Panc1 (cell line): ENCODE measurements at places on chromosomes 4 and X.

DNA sequence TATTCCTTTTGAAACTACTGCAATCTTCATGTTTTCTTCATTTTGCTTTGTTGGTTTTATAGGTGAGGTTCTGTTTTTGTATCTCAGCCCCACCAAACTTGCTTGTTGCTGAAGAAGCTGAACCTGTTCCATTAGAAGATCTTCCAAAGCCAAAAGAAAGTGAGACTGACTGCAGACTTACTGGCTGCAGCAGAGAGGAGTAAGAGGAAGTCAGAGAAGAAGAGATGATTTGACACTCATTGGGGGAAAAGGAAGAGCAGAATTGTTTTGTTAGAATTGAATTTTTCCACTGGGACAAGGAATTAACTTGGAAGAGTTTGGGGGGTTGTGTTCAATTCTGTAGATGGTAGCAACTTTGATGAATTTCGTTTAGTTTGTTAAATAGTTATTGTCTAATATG is 3.1 kb downstream of the TEX13D start:
- no peak for DNase-seq

- DNase-seq: peak; percentile 32
These were observed 46.6 kb downstream of the CCNG2 start for GRCh38 chr4:77203380-77204197.

DNA sequence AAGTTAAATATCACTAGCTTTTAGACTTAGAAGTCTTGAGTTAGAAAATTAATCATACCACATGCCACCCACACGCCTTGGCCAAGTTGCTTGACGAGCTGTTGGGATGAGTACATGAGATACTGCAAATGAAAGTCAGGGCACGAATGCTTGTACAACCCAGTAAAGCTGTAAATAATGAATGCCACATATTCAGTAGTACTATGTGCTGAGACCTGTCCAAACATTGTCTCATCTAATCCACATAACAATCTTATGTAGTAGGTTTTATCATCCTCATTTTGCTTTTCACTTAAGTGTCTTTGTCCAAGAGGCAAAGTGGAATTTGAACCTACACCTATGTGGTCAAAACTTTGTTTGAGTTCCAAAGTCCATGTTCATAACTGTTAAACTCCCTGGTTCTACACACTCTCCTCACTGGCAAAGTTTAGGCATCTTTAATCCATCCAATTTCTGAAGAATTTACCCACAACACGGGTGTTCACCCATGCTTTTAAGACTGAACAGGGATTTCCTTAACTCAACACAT is 74.1 kb downstream of the LDB2 start:
- DNase-seq: no peak

DNA sequence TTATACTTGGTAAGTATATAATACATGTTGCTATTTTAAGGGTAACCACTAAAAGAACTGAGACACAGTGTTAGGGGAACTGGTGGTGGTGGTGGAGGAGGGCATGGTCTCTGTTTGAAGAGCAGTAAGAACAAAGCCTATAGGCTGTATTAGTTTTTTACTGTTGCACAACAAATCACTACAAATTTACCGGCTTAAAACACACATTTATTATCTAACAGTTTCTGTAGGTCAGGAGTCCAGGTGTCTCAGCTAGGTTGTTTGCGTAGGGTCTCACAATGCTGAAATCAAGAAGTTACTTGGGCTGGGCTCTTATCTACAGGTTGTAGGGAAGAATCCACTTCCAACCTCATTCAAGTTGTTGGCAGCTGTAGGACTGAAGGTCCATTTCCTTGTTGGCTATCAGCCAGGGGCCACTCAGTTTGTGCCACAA is 52.6 kb downstream of the CASK start:
- DNase-seq: no peak

- no peak for DNase-seq
These were observed 51.1 kb upstream of the JADE1 start for GRCh38 chr4:128758314-128758922.

DNA sequence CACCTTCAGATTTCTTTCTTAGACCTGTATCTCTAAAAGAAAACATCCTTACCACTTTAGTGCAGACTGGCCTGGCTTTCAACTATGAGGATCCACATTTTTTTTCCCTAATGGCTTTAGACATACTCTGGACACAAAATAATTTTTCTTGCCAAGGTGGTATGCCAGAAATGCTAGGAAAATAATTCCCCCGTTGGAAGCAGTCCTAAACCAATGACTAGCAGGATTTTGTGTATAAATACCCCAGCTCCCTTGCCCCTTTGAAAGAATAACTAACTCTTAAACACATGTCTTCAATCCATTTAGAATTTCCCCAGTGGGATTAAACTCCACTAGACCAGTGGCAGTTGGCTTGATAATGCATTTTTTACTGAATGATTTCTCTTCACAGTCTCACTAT is 500.5 kb upstream of the FTHL17 start:
- no peak for DNase-seq

DNA sequence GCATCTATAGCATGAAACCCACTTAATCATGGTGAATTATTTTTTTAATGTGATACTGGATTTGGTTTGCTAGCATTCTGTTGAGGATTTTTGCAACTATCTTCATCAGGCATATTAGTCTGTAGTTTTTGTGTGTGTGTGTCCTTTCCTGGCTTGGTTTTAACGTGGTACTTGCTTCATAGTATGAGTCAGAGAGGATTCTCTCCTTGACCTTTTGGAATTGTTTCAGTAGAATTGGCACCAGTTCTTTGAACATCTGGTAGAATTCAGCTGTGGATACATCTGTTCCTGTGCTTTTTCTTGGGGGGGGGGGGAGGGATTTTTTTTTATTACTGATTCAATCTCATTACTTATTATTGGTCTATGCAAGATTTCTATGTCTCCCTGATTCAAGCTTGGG is 232.0 kb upstream of the KLF8 start:
- DNase-seq: no peak

DNA sequence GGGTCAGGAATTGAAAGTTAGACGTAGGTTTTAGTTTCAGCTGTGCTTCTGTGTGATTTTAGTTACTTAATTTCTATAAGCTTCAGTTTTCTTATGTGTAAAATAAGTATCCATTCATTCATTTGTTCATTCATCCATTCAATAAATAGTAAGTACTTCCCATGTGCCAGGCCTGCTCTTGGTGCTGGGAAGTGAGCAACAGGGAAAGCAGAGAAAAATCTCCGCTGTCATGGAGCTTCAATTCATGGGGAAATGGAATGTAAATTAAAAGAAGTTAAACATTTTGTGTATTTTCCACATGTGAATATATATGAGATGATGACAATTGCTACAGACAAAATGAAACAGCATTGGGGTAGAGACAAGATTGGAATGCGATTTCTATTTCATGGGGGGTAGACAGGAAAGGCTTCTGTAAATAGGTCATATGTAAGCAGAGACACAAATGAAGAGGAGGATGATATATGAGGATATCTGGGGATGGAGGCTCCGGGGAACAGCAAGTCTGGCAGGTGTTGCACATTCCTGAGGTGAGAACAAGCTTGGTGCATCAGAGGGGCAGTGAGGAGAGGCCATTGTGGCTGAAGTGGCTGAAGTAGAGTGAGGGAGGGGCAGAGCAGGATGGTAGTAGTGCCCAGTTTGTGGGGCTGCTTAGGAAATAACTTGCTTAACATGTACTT is 66.2 kb downstream of the FHIP1A start:
- DNase-seq: no peak

GRCh38 chrX:129641941-129642340 is 12.8 kb downstream of the APLN start:
- no peak for DNase-seq

DNA sequence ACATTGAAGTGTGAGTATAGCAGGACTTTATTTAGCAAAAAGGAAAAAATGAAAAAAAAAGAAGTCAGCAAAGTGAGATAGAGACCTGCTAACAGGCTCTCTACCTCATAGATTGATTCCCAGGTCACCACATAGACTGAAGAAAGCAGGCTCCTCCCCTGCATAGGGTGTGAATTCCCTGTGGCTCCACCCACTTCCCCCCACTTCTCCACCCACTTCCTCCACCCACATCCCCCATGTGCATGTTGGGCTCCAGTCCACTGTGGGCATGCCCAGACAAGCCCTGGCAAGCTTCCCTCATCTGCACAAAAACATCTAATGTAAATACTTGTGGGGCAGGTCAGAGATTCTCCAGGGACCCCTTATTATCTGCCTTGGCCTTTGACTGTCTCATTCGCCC is 97.8 kb downstream of the TMEM47 start:
- no peak for DNase-seq

GRCh38 chrX:34880656-34881055 is 61.9 kb upstream of the FAM47B start:
- no peak for DNase-seq

DNA sequence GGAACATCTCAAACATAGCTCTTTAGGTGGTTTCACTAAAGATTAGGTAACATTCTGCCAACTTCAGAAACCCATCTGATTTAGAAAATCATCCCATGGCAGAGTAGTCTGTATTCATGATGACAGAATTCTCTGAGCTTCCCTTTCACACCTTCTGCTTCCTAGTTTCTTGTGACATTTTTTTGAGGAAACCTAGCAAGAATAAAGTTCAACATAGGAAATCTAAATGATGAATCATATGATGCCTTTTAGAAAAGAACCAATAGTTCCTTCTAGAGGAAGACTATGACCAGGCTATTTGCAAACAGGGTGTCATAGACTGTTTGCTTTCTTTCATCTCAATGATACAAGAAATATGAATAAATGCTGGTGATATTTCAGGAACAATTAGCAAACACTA is 49.8 kb upstream of the CAMK2D start:
- DNase-seq: no peak

- no peak for DNase-seq
These were observed 562.5 kb downstream of the CCSER1 start for GRCh38 chr4:90689739-90690138.

- DNase-seq: no peak
These were observed 23.4 kb upstream of the KIAA1210 start for GRCh38 chrX:119151051-119151380.

DNA sequence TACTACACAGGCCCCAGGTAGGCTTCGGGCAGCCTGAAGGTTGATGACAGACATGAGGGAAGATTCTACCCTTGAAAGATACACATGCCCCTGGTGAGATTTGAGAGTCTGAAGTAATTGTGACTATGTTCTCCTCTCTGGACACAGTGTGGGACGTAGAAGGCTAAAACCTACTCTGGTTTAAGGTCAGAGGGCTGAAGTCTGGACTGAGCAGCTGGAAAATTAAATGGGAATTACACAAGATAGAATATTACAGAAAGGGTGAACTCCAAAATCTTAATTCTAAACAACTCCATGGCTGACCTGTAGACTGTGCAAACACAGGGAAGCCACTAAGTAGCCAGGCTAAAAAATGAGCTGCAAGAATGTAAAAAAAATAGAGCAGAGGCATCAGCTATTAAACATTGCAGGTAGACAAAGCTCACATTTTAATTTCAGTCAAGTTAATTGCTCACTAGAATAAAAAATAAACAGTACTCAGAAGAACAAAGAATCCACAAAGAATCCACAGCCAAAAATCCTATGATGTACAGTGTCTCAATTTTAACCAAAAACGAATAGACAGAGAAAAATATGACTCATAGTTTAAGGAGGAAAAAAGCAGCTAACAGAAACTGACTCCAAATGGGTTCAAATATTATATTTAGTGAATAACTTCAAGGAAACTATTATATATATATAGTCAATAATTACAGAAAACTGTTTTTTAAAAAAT is 170.4 kb downstream of the PCDH18 start:
- no peak for DNase-seq

GRCh38 chrX:69163936-69164741 is 1.1 kb downstream of the PJA1 start:
- no peak for DNase-seq

DNA sequence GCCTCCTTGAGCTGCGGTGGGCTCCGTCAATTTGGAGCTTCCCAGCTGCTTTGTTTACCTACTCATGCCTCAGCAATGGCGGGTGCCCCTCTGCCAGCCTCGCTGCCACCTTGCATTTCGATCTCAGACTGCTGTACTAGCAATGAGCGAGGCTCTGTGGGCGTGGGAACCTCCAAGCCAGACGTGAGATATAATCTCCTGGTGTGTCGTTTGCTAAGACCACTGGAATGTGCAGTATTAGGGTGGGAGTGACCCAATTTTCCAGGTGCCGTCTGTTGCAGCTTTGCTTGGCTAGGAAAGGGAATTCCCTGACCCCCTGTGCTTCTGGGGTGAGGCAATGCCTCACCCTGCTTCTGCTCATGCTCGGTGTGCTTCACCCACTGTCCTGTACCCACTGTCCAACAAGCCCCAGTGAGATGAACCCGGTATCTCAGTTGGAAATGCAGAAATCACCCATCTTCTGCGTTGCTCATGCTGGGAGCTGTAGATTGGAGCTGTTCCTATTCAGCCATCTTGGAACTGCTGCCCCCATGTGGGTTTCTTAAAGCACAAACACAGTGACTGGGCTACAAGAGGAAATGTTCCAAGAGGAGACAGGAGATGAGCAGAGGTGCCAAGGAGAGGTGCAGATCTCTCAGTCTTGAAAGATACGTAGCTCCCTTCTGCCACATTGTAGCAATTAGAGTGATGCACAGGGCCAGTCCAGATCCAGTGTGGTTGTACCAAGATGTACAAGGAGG is 193.0 kb upstream of the IGFBP7 start:
- DNase-seq: no peak

DNA sequence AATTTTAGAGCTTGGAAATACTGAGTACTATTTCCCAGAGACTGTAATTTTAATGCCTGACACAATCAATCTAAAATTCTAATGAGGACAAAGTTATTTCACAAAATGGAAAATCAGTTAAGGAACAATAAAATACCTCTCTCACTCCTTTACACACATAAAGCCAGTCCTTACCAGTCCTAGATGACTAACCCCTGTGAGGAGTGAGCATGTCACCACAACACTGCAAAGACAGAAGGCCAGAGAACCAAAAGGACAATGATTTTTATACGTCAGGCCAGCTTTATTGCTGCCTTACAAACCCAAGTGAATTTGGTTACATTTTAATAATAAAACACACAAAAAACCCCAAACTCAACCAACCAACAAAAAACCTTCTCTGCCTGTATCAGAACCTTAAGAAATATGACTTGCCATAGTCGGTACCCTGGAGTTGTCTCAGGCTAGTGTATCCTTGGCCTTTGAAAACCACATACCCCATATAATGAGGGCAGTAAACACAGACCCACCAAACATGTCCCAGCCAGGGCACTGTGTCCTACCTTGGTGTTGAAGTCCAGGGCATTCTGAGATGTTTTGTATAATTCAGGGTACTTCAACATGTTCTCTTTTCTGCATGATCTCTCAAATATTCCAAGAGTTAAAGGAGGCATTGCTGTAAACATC is 57.6 kb downstream of the SHISA3 start:
- no peak for DNase-seq

DNA sequence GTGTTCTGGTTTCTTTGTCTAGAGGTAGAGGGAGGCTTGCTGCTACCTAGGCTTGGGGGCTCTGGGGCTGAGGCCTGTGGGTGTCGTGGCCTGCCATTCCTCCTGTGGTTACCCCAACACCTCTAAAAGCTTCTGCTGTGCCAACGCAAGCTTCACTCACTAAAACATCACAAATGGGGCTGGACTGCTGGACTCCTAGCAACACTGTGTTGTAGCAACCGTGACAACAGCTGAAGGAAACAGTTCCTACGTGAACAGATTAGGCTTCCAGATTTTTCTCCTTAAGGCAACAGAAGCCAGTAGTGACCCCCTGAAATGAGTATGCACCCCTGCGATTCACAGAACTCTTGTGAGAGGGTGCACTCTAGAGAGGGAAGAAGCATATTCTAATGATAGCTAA is 138.3 kb upstream of the TEX13D start:
- DNase-seq: no peak

GRCh38 chr4:96342790-96343455 is 503.0 kb downstream of the PDHA2 start:
- DNase-seq: no peak
